HS-27A (cell line): ENCODE measurements at places on chromosomes 2 and 18.
A peak's percentile ranks its signal among the peaks of the same experiment; 100 is the strongest.

DNA sequence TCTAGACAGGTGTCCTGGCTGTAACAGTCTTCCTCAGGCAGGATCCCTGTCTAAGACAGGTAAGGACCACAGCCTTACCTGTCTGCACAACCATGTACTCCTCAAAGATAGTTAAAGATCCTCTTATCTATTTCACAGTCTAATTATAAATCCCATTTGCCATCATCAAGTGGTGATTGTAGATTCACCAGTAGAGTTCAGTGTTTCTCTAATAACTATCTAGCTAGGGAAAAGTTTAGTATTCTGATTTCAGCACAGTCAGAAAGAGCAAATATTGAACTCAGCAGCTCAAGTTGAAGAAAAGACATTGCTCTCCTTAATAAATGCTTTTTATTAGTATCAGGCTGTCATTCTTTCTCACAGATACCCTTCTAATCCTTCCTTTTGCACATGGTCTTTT is 1305.5 kb upstream of the NXPH2 start:
- DNase-seq: no peak

DNA sequence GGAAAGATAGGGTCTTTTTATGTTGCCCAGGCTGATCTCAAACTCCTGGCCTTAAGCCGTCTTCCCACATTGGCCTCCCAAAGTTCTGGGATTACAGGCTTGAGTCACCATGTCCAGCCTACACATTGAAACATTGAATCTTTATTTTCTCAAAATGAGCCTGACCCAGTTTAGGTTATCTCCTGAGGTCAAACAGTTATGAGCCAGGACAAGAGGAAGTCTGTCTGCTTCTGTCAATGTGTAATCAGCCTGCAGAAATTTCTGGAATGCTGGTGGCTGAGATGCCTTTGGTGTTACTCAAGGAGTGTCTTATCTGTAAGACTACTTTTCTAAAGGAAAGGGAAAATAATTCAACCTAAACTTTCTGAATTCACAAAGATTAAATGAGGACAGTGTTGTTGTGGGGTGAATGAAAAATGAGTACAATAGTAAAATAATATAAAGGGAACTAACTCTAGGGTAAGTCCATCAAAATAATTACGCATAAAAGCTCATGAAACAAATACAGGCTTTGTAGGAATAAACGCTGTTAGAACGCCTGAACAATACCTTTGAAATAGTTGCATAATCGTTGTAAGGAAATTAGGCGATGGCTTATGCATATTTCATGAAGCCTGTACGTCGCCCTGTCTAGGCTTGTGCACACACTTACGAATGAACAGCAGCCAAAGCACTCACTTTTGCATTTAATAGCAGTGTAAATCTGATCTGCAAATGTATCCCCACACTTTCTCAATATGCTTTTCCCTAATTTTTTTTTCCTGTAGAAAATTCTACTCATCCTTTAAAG is 260.8 kb downstream of the RDH14 start:
- DNase-seq: peak; percentile 95

- DNase-seq: no peak
Observed at GRCh38 chr2:24986372-24986771, 14.6 kb upstream of the DNAJC27 start.

DNA sequence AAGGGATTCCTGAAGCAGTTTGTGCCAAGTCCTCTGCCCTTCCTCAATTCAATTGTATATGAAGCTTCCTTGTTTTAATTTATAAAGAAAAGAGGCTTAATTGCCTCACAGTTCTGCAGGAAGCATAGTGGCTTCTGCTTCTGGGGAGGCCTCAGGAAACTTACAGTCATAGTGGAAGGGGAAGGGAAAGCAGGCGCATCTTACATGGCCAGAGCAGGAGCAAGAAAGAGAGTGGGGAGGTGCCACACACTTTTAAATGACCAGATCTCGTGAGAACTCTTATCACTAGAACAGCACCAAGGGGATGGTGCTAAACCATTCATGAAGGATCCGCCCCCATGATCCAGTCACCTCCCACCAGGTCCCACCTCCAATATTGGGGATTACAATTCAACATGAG is 114.2 kb downstream of the SGPP2 start:
- DNase-seq: no peak

- DNase-seq: no peak
Observed at GRCh38 chr18:63004466-63005089, 289.2 kb downstream of the PHLPP1 start.

DNA sequence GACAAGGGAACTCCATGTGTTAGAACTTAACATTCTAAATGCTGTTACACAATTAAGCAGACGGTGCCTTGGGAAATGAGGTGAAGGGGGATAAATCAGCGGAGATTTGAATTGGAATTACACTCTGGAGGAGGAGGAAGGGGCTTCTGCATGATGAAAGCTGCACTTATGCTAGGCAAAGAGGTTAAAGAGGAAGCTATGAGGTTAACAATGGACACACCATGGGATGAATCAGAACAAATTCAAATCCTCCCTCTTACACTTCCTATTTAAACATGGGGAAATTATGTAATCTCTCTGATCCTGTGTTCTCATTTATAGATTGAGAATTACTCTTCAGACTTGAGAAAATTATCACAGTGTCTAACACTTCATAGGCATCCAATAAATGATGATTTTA is 121.5 kb upstream of the SIX2 start:
- no peak for DNase-seq

DNA sequence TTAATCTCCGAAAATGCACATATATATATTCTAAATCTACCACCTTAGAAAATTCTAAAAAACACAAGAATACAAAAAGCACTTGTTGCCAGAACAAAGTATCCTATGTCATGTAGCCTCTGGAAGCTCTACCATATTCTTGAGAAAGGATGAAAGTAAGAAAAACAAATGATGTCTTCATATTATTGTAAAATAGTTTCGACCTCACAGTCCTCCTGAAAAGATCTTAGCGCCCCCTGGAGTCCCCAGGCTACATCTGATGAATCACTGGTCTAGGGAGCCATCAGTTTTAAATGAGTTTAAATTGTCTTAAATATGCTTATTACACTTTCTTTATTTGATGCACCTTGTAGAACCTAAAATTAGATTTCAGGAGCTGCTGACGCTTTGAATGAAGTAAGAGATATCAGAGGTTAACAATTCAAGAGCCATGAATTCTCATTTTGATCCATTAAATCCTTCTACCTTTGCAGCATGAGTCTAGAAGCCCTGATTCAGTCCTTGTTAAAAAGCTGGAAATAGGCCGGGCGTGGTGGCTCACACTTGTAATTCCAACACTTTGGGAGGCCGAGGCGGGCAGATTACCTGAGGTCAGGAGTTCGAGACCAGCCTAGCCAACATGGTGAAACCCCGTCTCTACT is 138.8 kb downstream of the MCFD2 start:
- DNase-seq: peak; percentile 59

- peak; percentile 46 for DNase-seq
Observed at GRCh38 chr2:191894681-191895147, 47.8 kb upstream of the CAVIN2 start.

- DNase-seq: no peak
Observed at GRCh38 chr2:200863782-200864175, 679 bp downstream of the CLK1 start.

GRCh38 chr2:101303688-101304087 is 4.8 kb downstream of the RNF149 start:
- no peak for DNase-seq

DNA sequence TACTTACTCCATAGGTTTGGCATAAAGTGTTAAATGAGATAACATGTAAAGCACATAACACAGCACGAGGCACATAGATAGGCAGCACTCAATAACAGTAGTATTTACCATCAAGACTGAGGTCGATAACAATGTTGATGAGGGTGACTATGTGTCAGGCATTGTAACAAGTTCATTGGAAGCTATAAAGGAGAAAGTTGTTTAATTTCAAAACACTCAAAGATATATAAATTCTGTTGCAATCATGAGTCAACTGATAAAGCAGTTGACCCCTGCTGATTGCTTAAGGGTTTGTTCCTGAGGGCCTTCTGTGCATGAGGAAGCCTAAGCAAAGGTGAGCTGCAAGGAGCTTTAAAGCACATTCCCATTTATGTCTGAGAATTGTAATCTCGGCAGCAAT is 760.5 kb downstream of the SATB2 start:
- no peak for DNase-seq

- DNase-seq: no peak
Observed at GRCh38 chr2:161008311-161008710, 151.9 kb upstream of the TANK start.

DNA sequence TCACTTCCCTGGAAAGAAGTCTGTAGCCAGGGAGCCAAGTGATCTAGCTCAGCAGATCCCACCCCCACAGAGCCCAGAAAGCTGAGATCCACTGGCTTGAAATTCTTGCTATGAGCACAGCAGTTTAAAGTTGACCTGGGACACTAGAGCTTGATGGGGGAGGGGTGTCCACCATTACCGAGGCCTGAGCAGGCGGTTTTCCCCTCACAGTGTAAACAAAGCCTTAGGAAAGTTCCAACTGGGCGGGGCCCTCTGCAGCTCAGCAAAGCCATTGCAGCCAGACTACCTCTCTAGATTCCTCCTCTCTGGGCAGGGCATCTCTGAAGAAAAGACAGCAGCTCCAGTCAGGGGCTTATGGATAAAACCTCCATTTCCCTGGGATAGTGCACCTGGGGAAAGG is 887.2 kb upstream of the LRATD1 start:
- DNase-seq: no peak

GRCh38 chr18:23458830-23459529 is 5.9 kb downstream of the RIOK3 start:
- no peak for DNase-seq

GRCh38 chr2:16005816-16006536 is 65.6 kb downstream of the MYCN start:
- DNase-seq: no peak

DNA sequence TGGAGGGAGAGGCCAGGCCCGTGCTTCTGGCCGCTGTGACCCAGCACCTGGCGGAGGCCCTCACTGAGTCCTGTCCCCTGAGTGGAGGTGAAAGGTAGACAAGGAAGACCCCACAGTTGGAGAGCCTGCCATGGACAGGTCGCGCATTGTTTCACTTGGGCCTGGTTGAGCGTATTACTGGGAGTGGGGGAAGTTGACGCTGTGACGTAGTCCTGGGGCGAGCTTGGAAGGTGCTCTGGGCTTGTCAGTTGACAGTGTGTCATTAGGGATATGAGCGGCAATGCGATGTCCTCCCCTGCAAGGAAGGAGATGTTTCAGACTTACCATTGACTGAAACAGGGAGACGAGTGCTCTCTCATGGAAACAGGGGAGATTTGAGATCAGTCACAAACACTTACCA is 127.1 kb downstream of the SH3RF3 start:
- no peak for DNase-seq

DNA sequence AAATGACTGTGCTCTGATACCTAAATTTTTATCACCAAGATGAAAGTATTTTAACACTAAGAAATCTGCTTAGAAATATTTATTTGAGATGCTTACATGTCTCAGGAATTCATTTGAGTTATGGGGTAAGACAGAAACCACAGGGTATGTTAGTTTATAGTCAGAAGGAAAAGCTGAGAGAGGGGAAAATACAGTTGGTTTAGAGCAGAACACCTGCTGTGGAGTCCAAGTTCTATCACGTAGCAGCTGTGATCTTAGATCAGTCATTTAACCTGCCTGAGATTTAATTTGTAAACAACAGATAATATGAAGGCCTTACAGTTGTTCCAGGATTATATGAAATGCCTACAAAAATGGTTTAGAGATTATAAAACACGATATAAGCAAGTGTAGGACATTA is 29.0 kb downstream of the PDE6D start:
- no peak for DNase-seq

DNA sequence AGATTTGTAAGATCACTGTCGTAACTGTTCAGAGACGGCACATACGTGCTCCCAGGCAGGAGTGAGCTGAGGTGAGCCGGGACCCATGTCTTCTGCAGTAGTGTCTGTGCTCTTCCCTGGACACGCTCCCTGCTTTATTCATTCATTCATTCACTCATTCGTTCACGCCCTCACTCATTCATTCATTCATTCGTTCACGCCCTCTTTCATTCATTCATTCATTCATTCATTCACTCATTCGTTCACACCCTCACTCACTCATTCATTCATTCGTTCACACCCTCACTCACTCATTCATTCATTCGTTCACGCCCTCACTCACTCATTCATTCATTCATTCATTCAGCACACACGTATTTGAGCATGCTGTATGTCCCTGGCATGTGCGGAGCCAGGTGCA is 207.0 kb downstream of the GLI2 start:
- DNase-seq: no peak

DNA sequence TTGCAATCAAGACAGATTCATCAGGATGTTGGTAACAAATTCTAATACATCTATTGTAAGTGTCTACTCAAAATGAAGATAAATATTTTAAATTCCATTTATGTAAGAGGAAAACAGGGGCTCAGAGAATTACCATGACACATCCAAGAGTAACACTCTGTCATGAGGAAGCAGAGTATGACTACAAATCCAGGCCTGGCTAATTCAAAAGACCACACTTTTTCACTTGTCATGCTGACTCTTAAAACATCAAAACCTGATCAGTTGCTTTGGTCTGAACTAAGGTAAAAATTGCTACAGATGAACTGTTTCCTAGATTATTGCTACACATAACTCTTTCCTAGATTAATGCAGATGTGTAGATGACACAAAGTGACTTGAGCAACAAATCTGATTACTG is 880.6 kb downstream of the TSN start:
- peak; percentile 20 for DNase-seq

- DNase-seq: no peak
Observed at GRCh38 chr2:231781798-231782726, 980 bp upstream of the PDE6D start.

DNA sequence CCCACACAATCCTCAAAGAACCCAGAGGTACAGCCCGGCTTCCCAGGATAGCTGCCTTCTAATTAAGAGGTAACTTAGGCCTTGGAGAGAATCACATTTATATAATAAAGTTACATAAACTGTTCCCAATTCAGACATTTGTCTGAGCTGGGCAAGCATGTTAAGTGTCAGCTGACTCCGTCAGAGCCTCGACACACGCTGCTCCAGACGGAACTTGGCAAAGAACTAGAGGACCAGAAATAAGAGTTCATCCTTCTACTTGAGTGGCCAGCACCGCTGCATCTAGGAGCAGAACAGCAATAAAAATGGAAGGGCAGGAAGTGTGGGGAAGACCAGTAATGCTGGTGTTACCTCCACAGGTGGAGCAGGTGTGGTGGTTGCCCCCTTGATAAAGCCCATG is 80.5 kb downstream of the MYO5B start:
- DNase-seq: no peak

DNA sequence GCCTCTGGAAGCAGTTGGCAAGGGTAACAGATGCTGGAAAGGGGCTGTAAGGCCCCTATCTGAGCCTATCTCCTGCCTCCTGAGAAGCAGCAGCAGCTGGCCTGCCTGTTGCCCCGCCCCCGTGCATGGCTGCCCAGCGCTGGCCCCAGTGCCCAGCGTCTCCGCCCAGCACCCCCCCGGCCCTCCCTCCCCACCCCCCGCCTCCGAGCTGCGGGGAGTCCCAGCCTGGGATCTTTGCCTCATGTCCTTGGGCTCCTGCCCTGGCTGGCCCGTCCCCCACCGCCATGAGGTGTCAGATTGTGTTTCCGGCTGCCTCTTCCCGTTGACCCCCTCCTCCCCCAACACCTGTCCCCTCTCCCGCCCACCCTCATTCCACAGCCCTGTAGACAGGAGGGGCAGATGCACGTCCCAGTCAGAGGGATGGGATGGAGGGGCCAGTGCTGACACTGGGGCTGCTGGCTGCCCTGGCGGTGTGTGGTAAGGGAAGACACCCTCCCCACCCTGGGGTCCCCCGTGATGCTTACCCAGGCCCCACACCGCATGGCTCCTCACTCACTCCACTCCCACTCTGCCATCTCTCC is at the start of gene CHRND:
TSS of gene CHRND (plus strand) at position 370 of the 581 bp plus-strand sequence. CDS start at position 426, 56 bp downstream.
- DNase-seq: no peak
